ENCODE measurements at places on chromosomes 5 and 9. TPM values are rescaled to one million over a fixed set of nuclear protein-coding genes. Genes with fewer than 3 reads are reported as not detected.

GRCh38 chr5:90480699-90481098 is 6.0 kb downstream of the POLR3G start:
- peaks cover 1% of the 10 kb centered on the region for H3K36me3 ChIP-seq
- H3K27me3 ChIP-seq, result no peaks in the 10 kb centered on the region
- H3K4me1 ChIP-seq, result peaks cover 13% of the 10 kb centered on the region
- no peak for DNase-seq
- H3K4me3 ChIP-seq, result no peak overlapping the region

- H3K36me3 ChIP-seq, result no peaks in the 10 kb centered on the region
- H3K27me3 ChIP-seq, result no peaks in the 10 kb centered on the region
- DNase-seq, result no peak
Measured at GRCh38 chr5:12208366-12209100, 304.3 kb upstream of the CTNND2 start.

- no peaks in the 10 kb centered on the region for H3K27me3 ChIP-seq
- H3K36me3 ChIP-seq, result no peaks in the 10 kb centered on the region
- H3K4me1 ChIP-seq, result peaks cover 5% of the 10 kb centered on the region
Measured at GRCh38 chr5:132238169-132238744, 10.6 kb upstream of the P4HA2 start.

DNA sequence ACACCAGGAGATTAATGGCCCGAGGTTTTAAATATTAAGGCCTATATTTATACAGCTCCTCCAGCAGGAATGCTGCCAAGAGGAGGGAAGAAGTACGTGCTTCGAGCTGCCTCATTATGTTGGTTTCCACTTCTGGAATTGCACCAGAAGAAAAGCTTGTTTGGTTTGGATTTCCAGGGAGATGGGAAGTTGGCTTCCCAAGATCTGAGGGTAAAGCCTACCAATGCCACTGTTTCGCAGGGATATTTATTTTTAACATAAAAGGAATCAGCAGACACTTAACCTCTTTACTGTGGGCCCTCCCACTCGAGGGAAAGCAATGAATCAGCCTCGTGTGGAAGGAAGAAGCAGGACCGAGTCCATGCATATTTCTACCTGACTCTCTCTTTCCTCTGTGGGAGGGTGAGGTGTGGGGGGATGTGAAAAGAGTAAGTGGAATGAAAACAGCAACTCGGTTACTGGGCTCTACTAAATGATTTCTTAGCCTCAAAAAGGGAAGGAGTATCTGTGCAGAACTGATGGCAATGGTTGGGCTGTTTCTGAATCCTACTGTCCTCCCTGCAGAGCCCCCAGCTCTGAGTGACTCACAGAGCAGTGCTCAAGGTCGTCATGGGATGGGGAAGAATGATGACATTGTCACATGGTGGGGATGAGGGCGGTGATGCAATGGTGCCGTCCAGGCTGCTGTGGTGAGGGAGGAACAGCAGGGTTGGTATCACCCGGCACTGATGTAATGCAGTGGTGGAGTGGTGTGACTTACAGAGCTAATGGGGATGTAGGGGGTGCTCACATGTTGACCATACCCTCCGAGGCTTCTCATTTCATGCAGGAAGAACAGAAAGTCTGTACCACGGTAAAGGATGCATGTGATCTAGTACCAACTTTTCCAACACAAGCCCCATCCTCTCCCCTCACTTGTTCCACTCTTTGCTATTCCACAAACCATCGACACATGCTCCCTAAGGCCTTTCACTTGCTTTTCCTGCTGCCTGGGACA is 215.0 kb upstream of the PANK3 start:
- H3K27me3 ChIP-seq, result no peaks in the 10 kb centered on the region
- no peak for DNase-seq
- no peak overlapping the region for H3K4me3 ChIP-seq
- H3K36me3 ChIP-seq, result no peaks in the 10 kb centered on the region
- H3K4me1 ChIP-seq, result peaks cover 18% of the 10 kb centered on the region

DNA sequence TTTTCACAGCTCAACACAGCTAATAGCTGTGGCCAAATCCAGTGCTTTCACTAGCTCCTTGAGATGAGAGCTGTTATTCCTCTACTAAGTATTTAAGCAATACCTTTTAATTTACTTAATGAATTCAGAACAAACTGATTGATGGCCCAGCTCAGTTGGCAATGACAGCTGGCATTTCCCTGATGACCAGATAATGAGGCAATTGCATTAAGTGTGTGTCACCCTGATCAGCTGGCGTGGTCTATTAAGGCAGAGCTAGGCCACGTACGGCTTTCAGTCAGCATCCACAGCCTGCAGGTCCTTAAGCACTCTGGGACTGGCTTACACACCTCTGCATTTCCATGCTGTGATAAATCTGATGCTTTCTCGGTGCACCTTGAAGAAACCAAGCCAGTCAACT is 34.4 kb downstream of the TTLL11 start:
- H3K36me3 ChIP-seq, result no peaks in the 10 kb centered on the region
- no peak overlapping the region for H3K27ac ChIP-seq
- H3K27me3 ChIP-seq, result no peaks in the 10 kb centered on the region
- no peak overlapping the region for H3K4me3 ChIP-seq
- no peak for DNase-seq

PCSK1 gene
- not detected for total RNA-seq

ATOSB gene
- total RNA-seq, result 16.6 TPM

C6 gene
- not detected for total RNA-seq

Measured in activated naive CD8-positive, alpha-beta T cell treated with anti-CD3 and anti-CD28 coated beads, Interleukin-2, amount 10 ng/mL, durations not matched to agents 7 days and 5 days (primary cell).